ENCODE measurements at places on chromosomes 3 and 15.
A peak's percentile ranks its signal among the peaks of the same experiment; 100 is the strongest.

GRCh38 chr15:66670175-66670574, 31.9 kb upstream of the SMAD6 start:
- DNase-seq, result no peak

- DNase-seq, result no peak
Observed at GRCh38 chr3:14561051-14561960, 21.2 kb upstream of the GRIP2 start.

- no peak for DNase-seq
Observed at GRCh38 chr15:92733934-92734521, 78.5 kb upstream of the FAM174B start.

- no peak for DNase-seq
Observed at GRCh38 chr3:23685541-23686258, 120.1 kb upstream of the UBE2E1 start.

DNA sequence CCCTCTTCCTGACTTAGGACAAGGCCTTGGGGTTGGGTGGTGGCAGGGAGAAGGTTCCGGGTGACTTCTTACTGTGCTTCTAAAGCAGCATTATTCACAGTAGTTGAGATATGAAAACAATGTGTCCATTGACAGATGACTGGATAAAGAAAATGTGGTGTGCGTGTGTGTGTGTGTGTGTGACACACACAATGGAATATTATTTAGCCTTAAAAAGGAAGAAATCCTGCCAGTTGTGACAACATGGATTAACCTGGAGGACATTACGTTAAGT, 128.1 kb upstream of the RASGRP1 start:
- no peak for DNase-seq

GRCh38 chr15:50613600-50613999, 67.1 kb upstream of the USP50 start:
- DNase-seq, result no peak

DNA sequence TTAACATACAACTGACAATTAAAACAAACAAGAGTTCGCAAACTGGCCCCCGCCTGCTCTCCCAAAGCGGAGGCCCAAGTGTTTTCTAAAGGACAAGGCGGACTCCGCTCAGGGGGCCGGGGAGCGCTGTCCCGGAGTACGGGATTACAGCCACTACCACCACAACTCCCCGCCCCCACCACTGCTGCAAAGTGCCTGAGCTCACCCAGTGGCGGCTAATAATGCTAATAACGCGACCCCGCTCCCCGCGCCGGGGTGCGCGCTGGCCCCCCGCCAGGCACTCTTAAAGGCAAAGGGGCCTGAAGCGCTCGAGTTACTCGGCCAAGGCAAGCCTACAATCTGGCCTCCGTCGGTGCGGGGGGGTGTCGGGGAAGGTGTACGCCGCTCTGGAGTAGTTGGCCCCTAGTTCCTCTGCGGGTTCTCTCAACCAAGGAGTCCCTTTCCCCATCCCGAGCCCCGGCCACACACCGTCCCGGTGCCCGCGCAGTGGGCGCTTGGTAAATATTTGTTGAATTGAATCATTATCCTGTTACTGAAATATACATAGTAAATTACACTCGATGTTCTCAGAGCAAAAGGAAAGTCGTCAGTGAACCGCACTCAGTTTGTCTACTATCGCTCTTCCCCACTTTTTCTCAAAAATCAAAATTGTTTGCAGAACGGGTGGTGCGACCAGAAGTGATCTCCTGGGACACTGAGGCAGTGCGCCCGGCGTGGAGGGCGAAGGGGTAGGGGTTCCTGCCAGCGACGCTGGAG, 827 bp downstream of the WNT5A start:
- no peak for DNase-seq

DNA sequence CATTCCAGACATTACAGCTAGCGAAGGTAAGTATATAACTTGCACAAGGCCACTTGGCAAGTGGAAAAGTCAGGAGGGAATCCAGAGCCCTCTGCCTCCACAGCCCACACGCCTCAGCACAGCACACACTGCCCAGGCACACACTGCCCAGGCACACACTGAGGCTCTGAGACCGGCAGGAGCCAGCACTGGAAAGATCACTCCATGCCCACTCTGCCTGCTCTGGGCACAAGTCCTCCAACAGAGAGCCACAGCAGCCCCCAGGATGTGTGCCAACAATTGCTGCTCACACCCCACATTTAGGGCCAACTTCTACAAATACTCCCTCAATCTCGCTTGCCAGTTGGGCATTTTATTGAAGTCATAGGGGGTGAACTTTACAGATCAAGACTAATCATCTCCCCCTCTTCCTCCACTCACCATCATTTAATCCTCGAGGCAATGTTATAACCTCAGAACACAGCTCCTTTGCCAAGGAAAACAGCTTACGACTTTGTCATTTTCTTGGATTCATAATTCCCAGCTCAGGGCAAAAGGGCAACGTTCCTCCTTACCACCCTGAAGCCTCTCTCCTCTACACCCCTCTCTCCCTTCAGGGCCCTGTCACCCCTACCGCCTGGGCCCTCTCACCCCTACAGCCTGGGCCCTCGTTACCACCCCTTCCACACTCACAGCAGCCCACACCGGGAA, 53.0 kb upstream of the TPM1 start:
- DNase-seq, result no peak

GRCh38 chr3:9224490-9224889, 25.0 kb downstream of the SRGAP3 start:
- DNase-seq, result no peak

- no peak for DNase-seq
Observed at GRCh38 chr3:62625268-62625667, 249.9 kb downstream of the CADPS start.

DNA sequence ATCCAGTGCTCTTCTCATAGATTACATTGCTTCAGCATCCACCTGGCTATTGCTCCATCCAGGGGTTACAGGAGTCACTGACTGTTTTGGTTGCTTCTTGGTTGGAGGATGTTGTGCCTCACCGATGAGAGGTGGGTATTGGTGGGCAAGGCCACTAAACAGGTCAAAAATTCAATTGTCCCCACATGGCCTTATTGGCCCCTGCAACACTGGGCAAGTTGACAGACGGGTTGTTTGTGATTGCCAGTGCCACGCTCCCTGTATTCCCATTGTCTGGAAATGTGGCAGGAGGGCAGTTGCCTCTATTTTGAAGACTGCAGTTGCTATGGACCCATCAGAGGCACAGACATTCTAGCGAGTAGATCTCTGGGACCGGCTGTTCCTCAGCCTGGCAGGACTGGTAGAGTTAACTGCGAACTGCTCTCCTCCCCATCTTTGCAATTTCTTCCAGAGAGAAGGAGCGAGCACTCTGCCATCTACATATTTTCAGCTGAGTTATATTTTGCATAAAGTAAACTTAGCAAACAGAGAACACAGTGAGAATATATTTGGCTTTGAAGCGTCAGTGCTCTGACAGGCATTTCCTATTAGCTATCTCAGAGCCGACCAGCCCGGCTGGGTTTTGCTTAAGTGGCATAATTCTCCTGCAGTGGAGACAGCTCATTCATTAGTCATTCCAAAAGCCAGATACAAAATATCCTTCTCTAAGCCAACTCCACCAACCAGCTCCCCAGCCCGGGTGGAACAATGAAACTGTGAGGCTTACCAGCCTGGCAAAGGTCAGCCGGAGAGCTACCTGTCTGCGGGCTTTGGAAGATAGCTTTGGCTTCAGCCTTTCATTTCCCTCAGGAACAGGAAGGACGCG, 26.0 kb upstream of the MAGEF1 start:
- DNase-seq, result no peak

GRCh38 chr3:197002701-197003454, 26.7 kb downstream of the MELTF start:
- peak; percentile 47 for DNase-seq

GRCh38 chr15:72474466-72474911, 359 bp downstream of the ARIH1 start:
- peak; percentile 8 for DNase-seq

DNA sequence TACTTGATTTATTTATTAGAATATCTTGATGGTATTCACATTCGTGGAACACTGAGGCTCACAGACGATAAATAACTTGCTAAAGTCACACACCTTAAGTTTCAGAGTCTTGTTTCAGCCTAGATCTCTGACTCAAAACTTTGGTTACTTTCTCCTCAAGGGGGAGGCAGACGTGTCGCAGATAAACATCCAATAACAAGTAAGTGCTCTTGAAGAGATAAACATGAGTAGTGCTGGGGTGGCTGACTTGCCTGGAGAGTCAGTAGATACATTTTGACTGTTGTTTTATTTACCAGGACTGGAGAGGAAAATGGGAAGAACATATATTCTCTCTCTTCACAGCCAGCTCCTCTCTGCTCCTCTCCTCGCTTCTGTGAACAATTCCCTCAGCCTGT, 31.3 kb downstream of the FBXO45 start:
- no peak for DNase-seq

DNA sequence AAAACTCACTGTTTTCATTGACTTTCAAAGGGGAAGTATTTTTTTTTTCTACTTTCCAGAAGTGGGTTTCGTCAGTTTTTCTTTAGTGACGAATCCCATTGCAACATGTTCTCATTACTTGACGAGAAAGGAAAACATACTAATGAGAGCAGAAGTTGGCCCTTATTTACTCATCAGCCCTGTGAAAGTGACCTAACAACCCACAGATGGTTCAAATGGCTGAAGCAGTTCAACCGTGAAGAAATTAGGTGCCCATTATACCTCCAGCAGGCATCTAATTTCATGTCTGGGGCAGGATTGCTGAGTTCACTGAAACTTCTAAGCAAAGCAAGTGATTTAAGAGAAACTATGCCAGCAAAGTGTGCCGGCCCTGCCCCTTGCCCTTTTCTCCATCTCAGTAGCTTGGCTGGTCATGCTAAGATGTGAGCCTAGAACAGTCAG, 9.0 kb downstream of the AQP9 start:
- no peak for DNase-seq
